ENCODE measurements at places on chromosomes 3 and 15. TPM values are rescaled to one million over a fixed set of nuclear protein-coding genes. Genes with fewer than 3 reads are reported as not detected.

Gene CFAP20DC
- 0.39 TPM for total RNA-seq

Gene PTPRG
- total RNA-seq = not detected

Gene TICRR
- total RNA-seq = 0.22 TPM

Gene ACAP2
- total RNA-seq = 78.6 TPM

Gene TMEM44
- total RNA-seq = 0.94 TPM

Gene ALG3
- 24.1 TPM for total RNA-seq

Gene CPNE9
- total RNA-seq = not detected

Gene PYGO1
- total RNA-seq = not detected

GRCh38 chr3:17201538-17201937 lies 316.8 kb downstream of the PLCL2 start:
- DNase-seq = no peak

DNA sequence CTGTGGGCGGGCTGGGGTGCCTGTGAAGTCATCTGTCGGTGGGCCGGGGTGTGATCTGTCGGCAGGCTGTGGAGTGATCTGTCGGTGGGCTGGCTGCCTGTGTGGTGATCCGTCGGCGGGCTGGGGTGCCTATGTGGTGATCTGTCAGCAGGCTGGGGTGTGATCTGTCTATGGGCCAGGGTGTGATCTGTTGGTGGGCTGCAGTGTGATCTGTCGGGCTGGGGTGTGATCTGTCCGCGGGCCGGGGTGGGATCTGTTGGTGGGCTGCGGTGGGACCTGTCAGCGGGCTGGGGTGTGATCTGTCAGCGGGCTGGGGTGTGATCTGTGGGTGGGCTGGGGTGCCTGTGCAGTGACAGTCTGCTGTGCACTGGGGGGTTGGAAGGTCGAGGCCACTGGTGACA lies 204.5 kb downstream of the XXYLT1 start:
- no peak for DNase-seq

- DNase-seq = no peak
Observed at GRCh38 chr3:37852097-37852496, 9.6 kb upstream of the CTDSPL start.

- DNase-seq = no peak
Observed at GRCh38 chr3:87041191-87041590, 50.2 kb upstream of the VGLL3 start.

DNA sequence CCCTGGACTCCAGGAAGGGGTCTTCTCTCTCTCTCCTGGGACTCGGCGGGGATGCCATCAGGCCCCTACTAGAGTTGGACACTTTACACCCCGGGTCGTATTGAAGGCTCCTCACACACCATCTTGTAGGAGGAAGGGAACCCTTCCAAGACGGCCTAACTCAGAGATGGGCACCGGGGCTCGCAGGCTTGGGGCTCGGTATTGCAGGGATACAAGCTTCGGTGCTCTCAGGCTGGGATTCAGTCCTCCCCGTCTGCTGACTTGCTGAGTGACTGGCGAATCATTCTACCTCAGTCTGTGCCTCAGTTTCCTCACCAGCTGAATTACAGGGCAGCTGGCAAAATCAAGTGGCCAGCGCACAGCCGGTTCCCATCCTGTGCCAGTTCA lies 419 bp upstream of the CALML4 start:
- DNase-seq = no peak

DNA sequence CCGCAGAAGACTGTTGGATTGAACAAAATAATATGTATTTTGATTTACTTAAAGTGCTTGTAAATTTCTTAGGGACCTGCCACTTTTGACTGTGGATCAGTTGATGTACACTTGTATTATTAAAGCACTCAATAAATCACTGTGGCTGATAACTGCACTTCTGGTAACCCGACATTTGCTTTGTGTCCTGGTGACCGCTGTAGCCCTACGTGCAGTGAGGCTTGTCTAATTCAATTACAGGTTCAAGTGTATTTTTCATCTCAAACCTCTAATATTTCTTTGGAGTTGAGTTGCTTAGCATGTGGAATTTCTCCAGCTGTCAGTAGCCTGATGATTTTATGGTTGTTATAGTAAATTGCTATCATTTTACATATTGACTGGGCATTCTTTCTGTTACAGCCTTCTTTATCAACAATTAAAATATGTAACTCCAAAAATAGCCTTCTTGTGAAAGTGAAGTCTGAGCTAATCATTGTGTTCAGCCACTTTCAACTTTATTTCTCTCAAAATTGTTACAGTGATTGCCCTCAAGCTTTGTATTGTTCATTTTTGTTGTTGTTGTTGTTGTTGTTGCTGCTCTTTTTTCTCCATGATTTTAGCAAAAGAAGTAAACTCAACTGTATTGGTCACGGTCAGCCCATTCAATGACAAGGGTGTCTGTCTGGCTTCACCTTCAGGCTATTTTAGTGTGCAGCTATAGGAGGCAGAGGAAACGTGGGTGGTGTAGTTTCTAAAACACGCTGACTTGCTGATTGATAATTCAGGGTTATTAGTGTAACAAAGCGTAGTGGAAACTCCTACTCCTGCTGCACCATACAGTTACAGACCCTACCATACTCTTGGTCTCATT lies 215.1 kb upstream of the UBE2E1 start:
- DNase-seq = no peak

- DNase-seq = no peak
Observed at GRCh38 chr15:67862750-67863441, 23.1 kb upstream of the RNU6-1 start.

GRCh38 chr3:66482018-66482404 lies 18.8 kb downstream of the LRIG1 start:
- no peak for DNase-seq

DNA sequence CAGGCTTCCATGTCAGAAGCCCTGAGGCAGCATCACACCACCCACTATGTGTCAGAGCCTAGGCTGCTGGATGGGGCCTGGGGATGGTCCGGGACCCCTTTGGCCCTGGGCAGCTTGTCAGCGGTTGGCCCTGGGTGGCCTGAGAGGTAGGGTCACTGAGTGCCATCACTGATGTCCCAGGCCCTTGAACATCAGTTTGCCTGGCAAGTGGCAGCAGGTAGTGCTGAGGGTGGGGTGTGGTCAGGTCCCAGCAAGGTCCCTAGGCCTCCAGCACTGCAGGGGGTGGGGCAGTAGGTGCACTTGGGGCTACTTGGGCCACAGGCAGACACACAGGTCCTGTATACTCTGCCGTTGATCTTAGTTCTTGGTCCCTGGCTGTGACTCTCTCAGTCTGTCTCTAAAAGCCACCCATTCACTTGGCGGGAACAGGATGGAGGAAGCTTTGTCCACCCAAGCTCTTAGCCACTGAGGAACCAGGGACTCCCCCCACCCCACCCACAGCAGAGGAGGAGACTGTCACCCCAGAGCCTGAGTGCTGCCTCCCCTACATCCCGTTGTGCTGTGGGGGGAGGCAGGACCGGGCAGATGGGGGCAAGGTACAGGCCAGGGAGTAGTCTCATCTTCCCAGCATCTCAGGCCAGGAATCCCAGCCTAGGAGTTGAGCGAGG lies 5.8 kb downstream of the GNAI2 start:
- DNase-seq = no peak

DNA sequence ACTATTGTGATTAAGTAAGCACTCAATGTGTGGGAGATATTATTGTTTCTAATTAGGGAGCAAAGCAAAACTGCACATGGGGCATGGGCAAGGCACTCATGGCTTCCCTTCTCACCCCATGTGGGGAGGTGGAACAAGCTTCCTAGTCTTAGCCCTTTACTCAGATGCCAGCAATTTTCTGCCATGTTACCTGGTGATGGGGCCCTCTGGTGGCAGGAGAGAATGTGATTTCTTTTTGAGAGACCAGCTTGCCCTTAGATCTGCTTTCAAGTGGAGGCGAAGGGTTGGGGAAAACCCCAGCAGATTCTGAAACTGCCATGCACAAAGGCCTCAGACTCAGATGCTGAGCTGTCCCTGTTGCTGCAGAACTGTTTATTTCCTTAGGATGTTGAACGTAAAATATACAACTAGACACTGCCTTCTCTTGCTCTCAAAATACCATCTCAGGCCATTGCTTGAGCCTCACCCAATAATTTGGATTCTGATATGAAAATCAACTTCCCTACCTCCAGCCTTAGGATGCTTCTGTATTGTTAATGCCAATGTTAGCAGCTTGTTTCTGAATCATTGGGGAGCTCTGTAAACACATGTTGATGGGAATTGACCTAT lies 130.2 kb upstream of the TPRG1 start:
- DNase-seq = peak; percentile 26

GRCh38 chr15:85494048-85494777 lies 113.8 kb downstream of the AKAP13 start:
- no peak for DNase-seq

- no peak for DNase-seq
Observed at GRCh38 chr15:42385206-42385979, 26.1 kb downstream of the CAPN3 start.

- DNase-seq = no peak
Observed at GRCh38 chr3:140731440-140732119, 53.7 kb downstream of the TRIM42 start.

GRCh38 chr3:179811321-179812095 lies 158.7 kb downstream of the USP13 start:
- DNase-seq = no peak

DNA sequence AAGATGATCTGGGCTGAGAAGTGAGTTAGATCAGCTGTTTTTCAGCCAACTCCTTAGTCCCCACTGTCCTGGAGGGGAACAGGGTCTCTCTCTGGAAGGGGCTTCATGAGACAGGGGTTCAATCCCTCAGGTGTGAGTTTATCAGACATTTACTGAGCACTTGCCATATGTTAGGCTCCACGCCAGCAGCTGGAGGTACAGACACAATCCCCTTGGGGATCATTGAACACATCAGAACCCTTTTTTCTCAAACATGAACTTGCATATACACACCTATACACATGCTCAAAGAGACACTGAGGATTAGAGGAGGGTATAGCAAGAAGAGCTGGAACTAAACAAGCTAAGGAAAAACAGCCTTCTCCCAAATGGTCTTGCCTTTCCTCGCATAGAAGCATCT lies 5.5 kb upstream of the BMF start:
- no peak for DNase-seq

DNA sequence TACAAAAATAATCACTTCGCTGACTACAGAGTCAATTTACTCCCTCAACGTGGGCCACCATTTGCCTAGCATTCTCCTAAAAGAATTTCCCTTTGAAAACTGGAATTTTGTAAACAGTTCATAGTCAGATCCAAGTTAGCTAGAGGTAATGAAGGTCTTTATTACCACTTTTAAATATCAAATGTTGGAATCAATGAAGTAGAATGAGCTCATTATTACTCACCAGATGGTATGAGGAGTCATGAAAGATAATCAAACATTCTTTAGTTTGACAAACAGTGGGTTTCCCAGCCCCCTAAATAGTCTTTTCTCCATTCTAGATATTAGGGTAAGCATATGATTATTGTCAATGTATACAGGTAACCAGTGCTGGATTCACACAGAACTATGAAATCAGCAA lies 455.7 kb upstream of the THBS1 start:
- no peak for DNase-seq

DNA sequence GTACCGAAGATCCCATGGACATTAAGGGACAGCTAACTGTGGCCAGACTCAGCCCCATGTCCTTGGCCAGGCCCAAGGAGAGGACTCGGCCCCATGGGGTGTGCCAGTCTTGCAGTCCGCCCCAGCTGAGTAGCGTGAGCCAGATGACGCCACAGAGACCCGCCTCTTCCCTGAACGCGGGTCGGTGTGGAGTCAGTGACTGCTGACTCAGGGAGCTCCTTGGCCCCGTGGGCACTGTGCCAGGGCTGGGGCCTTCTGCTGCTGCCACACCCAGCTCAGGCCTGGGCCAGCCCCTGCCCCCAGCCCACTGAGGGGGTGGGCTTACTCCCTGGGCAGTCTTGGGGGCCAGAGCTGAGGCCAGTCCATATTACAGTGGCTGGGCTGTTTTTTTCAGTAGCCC lies 52.8 kb downstream of the PLXNA1 start:
- no peak for DNase-seq

DNA sequence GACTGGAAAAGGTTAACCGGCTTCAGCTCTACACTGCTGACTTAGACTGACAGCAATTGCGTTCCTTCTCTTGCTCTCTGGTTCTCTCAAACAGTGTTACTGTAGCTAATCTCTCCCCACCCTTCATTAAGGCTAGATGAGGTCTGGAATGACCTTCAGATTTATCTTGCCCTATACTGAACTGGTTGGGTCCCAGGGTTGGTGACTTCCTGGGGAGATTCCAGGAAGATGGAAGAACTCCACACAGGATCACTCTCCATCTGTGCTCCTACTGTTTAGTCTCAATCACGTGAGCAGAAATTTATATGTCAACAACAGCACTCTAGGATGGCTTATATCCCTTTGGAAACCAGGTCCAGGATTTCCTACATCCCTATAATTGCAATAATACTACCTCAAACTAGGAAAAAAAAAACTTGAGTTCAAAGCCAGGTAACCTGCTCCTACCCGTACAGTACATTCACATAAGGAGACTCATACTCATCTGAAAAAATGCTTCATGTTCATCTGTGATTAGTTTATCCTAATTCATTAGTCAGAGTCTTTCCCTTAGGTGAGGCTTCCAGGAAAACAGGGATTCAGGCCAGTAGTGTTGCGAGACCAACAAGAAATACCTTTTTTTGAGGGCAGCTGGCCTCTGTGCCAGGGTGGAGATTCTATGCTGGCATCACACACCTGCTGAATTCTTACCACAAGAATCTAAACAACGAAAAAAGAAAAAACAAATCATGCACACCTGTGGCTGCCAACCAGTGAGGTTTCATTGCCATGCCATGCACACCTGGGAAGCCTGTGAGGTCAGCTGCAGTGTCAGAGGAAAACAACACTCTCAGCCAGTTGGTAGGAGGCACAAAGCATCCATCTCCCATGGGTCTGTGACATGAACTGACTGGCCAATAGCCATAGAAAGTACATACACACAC lies 297.3 kb downstream of the MECOM start:
- no peak for DNase-seq

DNA sequence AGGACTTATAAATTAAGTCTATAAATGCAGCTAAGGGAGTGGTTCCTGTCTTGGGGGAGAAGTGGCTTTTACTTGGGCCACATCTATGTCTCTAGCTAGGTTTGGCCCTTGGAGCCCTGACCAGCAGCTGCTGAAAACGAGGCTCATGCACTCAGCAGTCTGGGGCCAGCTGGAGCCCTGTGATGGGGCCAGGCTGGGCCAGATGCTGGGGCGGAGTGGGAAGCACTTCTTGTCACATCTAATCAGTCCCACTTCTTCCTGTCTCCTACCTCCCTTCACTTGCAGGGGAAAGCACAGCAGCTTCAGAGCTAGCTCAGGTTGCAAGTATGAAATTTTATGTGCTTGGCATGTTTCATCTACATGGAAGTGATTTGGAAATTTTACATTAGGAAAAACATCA lies 209.9 kb upstream of the ROPN1 start:
- no peak for DNase-seq

GRCh38 chr3:61809879-61810278 lies 248.5 kb downstream of the PTPRG start:
- DNase-seq = no peak

DNA sequence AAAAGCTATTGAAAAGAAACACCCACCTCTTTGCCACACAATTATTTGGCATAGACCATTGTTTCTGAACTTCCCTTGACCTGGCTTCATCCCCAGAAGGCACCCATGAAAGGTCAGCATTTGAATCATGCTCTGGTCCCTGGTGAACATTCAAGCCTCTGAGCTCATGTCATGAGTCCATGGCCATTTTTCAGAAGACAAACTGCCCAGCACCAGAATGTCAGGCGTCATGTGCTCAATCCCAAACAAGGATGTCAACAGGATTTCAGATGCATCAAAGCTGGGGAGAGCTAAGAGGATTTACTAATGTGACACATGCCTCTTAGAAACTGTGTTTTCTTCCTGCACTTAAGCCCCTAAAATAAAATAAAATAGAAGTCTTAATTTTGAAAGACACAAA lies 41.3 kb downstream of the TMED3 start:
- no peak for DNase-seq

Measured in T-helper 17 cell (primary cell).